Liver (tissue), 10 donors: ENCODE measurements at places on chromosomes 2 and 18.

DNA sequence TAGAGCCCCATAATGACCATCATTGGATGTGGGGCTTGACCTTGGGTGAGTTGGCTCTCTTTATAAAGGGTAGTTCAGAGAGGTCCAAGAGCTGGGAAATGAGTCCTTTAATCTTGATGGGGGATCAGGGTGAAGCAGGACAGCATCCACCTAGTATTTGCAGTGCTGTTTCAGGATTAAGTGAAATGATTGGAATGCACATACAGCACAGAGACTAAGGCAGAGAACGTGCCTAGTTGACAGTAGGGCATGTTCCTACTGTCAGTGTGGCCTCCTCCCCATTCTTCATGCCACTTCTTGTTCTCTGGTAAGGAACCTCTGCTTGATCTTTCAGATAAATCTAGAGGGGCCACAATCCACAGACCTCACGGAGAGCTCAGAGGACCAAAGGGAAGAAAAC lies 78.9 kb downstream of the TRIM43 start:
- no peak for DNase-seq
- peaks cover 4% of the 10 kb centered on the region for H3K4me1 ChIP-seq
- no peak overlapping the region for H3K27ac ChIP-seq
- H3K27me3 ChIP-seq, result no peaks in the 10 kb centered on the region
- no peaks in the 10 kb centered on the region for H3K36me3 ChIP-seq

DNA sequence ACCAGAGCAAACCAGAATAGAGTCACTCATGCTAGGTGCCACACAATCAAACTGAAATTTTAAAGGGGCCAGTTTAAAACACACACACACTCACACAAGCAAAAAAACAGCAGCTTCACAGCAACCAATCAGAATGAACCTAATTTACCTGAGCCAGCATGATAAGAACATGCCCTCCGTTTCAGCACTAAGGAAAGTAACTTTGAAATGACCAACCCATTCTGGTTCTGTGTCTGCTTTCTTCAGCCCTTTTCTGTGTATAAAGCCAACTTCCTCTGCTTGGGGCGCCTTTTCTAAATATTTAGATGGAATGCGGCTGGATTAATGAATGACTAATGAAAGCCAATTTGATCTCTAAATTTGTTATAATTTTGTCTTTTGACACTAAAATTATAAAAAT lies 629.1 kb downstream of the ZEB2 start:
- no peak overlapping the region for H3K4me3 ChIP-seq
- DNase-seq, result no peak
- no peaks in the 10 kb centered on the region for H3K4me1 ChIP-seq
- no peaks in the 10 kb centered on the region for H3K36me3 ChIP-seq
- H3K27me3 ChIP-seq, result no peaks in the 10 kb centered on the region

- peaks cover under 1% of the 10 kb centered on the region for H3K4me1 ChIP-seq
- no peaks in the 10 kb centered on the region for H3K36me3 ChIP-seq
- H3K27me3 ChIP-seq, result no peaks in the 10 kb centered on the region
- no peak overlapping the region for H3K4me3 ChIP-seq
- no peak overlapping the region for H3K27ac ChIP-seq
- no peak for DNase-seq
Measured at GRCh38 chr2:231743376-231744116, 35.2 kb downstream of the PTMA start.

DNA sequence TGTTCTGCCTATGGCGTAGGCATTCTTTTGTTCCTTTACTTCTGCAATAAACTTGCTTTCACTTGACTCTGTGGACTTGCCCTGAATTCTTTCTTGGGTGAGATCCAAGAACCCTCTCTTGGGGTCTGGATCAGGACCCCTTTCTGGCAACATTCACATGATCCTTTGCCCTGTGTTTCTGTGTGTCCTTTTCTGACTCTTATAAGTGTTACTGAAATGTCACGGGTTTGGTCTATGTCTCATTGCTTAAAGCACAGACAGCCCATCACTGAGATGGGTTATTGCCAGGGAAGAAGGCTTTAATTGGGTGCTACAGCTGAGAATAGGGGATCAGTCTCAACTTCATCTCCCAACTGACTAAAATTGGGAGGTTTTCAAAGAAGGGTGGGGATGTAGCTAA lies 110.9 kb upstream of the XPO1 start:
- no peak overlapping the region for H3K4me3 ChIP-seq
- H3K27me3 ChIP-seq, result no peaks in the 10 kb centered on the region
- no peaks in the 10 kb centered on the region for H3K36me3 ChIP-seq
- no peak for DNase-seq
- H3K4me1 ChIP-seq, result no peaks in the 10 kb centered on the region

DNA sequence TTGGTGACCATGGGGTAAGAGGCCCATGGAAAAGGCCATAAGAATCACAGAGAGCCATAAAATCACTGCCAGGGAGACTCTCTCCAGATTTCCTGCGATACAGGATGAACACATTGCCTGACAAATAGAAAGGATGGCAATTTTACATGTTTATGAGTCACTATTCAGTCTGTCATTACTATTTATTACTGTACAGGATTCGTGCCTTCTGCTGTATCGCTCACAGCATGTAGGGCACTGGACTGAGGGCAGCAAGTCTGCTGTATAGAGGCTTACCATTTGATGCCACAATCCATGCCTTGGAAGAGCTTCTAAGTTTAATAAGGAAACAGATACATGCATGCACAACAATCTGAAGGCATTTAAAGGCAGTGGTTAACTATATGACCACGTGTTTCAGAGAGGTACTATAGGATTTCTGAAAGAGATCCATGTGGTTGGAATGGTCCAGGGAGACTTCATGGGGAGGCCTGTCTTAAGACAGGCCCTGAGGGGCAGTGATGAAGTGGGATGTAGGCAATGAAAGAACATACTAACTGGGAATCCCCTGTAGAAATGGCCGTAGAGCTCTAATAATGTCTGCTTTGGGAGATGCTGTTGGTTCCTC lies 702.4 kb upstream of the RAB6C start:
- DNase-seq, result no peak
- no peak overlapping the region for H3K27ac ChIP-seq
- H3K4me1 ChIP-seq, result no peaks in the 10 kb centered on the region
- H3K4me3 ChIP-seq, result no peak overlapping the region
- no peaks in the 10 kb centered on the region for H3K36me3 ChIP-seq

- peaks cover 3% of the 10 kb centered on the region for H3K4me1 ChIP-seq
- H3K27ac ChIP-seq, result no peak within 1 kb of the TSS
- H3K27me3 ChIP-seq, result no peaks in the 10 kb centered on the region
- peak within 1 kb of the TSS; percentile 15 for H3K4me3 ChIP-seq
Measured at GRCh38 chr2:219627103-219628100, at the start of gene SLC4A3. TSS of gene SLC4A3 (plus strand) at chr2:219627630. CDS start at chr2:219627993, 363 bp downstream.

- no peak overlapping the region for H3K4me3 ChIP-seq
- H3K36me3 ChIP-seq, result no peaks in the 10 kb centered on the region
- no peaks in the 10 kb centered on the region for H3K4me1 ChIP-seq
- no peaks in the 10 kb centered on the region for H3K27me3 ChIP-seq
Measured at GRCh38 chr2:11072550-11072949, 82.7 kb upstream of the SLC66A3 start.

GRCh38 chr18:36158266-36158867 lies 28.7 kb downstream of the ELP2 start:
- DNase-seq, result no peak
- H3K27me3 ChIP-seq, result no peaks in the 10 kb centered on the region
- peak overlapping the region; percentile 17 for H3K27ac ChIP-seq
- H3K4me3 ChIP-seq, result no peak overlapping the region

GRCh38 chr2:905091-905832 lies 45.4 kb upstream of the SNTG2 start:
- H3K4me1 ChIP-seq, result no peaks in the 10 kb centered on the region
- no peak overlapping the region for H3K4me3 ChIP-seq
- H3K36me3 ChIP-seq, result no peaks in the 10 kb centered on the region
- no peaks in the 10 kb centered on the region for H3K27me3 ChIP-seq

DNA sequence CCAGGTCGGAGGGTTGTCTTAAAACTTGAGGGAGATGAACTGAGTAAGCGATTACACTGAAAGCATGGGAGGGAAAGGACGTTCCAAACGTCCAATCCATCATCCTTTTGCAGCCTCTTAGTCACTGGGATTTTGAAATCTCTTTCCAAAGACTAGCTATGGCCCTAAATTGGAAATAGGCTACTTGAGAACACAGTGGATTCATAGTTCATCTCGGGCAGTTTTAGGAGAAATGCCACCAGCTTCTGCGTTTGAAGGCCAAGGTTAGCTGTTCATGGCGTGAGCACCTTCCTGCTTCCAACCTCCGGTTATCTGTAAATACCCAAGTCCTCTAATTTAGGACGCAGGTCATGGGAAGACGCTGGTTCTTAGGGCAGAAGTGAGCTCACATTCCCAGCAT lies 821 bp upstream of the EML6 start:
- H3K36me3 ChIP-seq, result no peaks in the 10 kb centered on the region
- H3K4me1 ChIP-seq, result peaks cover 16% of the 10 kb centered on the region
- no peaks in the 10 kb centered on the region for H3K27me3 ChIP-seq
- DNase-seq, result no peak

- H3K4me1 ChIP-seq, result no peaks in the 10 kb centered on the region
- no peaks in the 10 kb centered on the region for H3K36me3 ChIP-seq
- no peak for DNase-seq
- no peaks in the 10 kb centered on the region for H3K27me3 ChIP-seq
- H3K4me3 ChIP-seq, result no peak overlapping the region
Measured at GRCh38 chr2:126831234-126832005, 67.3 kb upstream of the TEX51 start.

DNA sequence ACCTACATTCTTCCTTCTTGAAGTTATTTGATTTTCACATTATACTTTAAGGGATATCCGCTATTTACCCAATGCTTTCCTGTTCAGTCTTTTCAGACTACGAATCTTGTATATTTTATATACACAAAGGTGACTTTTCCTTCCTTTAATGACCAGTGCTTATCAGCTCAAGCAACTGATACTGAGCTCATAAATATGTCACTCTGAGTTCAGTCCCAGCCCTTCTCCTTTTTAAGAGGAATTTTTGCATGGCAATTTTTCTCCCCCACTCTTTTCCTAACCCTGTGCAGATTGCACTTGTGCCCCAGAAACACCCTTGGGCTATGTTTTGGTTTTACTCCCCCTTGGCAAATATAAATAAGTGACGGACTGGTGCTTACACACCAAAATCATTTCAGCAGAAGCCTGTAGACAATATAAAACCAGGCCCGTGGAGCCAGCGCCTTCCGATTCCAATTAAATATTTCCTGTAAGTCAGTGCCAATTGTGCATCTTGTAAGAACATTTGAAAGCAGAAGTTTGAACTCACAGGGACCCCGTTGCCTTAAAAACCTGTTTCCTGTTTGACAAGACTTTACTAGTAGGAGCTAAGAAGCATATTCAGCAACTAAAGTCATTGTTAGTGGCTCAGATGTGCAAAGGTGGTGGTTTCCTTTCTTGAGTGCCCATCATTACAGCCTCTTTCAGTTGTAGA lies 66.3 kb upstream of the GATA6 start:
- H3K27ac ChIP-seq, result no peak overlapping the region
- H3K4me3 ChIP-seq, result no peak overlapping the region
- peaks cover 20% of the 10 kb centered on the region for H3K4me1 ChIP-seq
- H3K36me3 ChIP-seq, result no peaks in the 10 kb centered on the region

- DNase-seq, result no peak
- peaks cover under 1% of the 10 kb centered on the region for H3K27me3 ChIP-seq
- peaks cover 9% of the 10 kb centered on the region for H3K4me1 ChIP-seq
- H3K27ac ChIP-seq, result no peak overlapping the region
- H3K4me3 ChIP-seq, result no peak overlapping the region
Measured at GRCh38 chr2:109126501-109126860, 2.5 kb upstream of the SH3RF3 start.

DNA sequence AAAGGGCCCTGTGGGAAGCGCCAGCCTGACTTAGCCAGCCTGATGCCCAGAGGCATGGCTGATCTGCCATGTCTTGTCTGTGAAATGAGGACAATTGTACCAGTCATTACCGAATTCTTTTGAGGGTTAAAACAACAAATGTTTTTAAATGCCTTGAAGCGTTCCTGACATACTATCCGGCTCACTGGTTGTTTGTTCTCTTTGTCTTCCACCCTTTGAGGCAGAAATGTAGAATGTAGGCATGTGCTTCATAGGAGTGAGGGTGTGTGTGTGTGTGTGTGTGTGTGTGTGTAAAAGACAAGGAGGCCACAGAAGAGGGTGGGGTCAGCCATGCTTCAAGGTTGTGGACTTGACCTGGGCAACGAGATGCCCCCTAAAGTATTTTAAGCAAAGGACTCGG lies 35.5 kb downstream of the TGFBRAP1 start:
- DNase-seq, result no peak
- H3K27me3 ChIP-seq, result no peaks in the 10 kb centered on the region
- no peaks in the 10 kb centered on the region for H3K4me1 ChIP-seq
- H3K27ac ChIP-seq, result no peak overlapping the region

- no peaks in the 10 kb centered on the region for H3K4me1 ChIP-seq
- no peaks in the 10 kb centered on the region for H3K36me3 ChIP-seq
- H3K27ac ChIP-seq, result no peak overlapping the region
- DNase-seq, result no peak
- no peaks in the 10 kb centered on the region for H3K27me3 ChIP-seq
- H3K4me3 ChIP-seq, result no peak overlapping the region
Measured at GRCh38 chr2:239700686-239701345, 300.0 kb upstream of the HDAC4 start.

GRCh38 chr18:50218432-50219197 lies 23.7 kb upstream of the MYO5B start:
- no peaks in the 10 kb centered on the region for H3K27me3 ChIP-seq
- H3K4me3 ChIP-seq, result no peak overlapping the region
- no peaks in the 10 kb centered on the region for H3K4me1 ChIP-seq
- DNase-seq, result no peak
- no peaks in the 10 kb centered on the region for H3K36me3 ChIP-seq
- no peak overlapping the region for H3K27ac ChIP-seq

- H3K27me3 ChIP-seq, result peaks cover 3% of the 10 kb centered on the region
- no peaks in the 10 kb centered on the region for H3K4me1 ChIP-seq
- DNase-seq, result no peak
- no peak overlapping the region for H3K27ac ChIP-seq
- H3K4me3 ChIP-seq, result no peak overlapping the region
Measured at GRCh38 chr2:220556658-220557057, 929.2 kb downstream of the SLC4A3 start.

DNA sequence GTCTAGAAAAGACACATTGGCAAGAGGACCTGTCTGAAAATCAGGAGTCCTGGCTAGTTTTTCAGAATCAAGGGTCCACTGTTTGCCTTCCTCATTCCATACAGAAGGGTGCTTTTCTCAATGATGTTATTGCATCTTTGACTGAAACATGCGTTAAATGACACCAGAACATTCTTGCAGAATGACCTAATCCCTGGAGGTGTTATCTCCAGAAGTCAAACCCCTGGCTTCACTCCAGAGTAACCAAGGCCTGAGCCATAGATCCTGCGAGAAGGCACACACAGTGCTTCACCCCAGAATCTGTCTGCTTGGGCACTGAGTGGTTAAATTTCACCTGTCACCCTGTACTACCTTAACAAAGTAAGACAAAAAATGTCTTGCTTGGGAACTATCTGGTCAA lies 1055.2 kb upstream of the FANCL start:
- H3K4me1 ChIP-seq, result no peaks in the 10 kb centered on the region
- H3K36me3 ChIP-seq, result no peaks in the 10 kb centered on the region
- H3K27me3 ChIP-seq, result no peaks in the 10 kb centered on the region
- no peak for DNase-seq
- no peak overlapping the region for H3K27ac ChIP-seq
